Umbilical cord (tissue), 2 donors: ENCODE measurements at places on chromosomes 1 and 21. TPM values are rescaled to one million over a fixed set of nuclear protein-coding genes. Genes with fewer than 3 reads are reported as not detected.

DNA sequence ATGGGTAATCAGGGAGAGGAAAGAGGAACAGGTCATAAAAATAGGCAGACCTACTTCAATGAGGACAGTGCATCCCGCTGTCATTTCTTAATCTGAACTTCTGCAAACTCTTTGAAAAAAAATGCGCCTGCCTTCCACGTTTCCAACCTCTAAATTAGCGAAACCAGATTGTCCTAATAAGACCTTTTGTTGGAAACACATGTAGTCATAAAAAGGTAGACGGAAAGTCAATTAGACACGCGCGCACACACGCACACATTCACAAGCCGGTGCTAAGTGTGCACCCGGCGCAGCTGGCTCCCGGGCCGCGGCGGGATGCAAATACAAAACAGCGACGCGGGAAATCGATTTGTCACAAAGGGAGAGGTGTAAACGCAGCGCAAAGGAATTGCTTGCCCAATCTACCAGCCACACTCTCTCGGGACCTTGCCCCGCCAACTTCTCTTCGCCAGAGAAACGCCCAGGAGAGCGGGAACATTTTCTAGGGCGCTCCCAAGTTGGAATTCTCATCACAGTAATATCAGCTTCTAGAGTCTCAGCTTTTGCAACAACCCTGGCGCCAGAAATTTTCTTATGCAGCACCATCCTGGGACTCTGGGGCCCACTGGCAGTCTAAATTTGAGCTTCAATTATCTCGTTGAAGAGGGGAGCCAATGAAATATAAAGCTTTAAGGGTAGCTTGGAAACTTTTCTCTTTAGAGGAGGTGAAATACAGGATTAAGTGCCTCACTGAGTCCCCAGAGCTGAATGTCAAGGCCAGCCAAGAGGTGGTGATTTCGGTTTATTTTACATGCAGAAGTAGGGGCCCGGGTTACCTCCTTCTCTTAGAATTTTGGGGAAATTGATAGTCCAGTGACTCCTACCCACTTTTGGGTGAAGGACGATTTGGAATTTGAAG, 4.5 kb downstream of the PRRX1 start:
- DNase-seq, result no peak

- DNase-seq, result peak; percentile 47
Measured at GRCh38 chr1:53658489-53659230, 80.3 kb downstream of the GLIS1 start.

GRCh38 chr21:29125191-29125590, 5.3 kb upstream of the MAP3K7CL start:
- DNase-seq, result no peak

- DNase-seq, result no peak
Measured at GRCh38 chr1:167805041-167805556, 83.3 kb downstream of the MPZL1 start.

- no peak for DNase-seq
Measured at GRCh38 chr1:105362438-105362837, 1612.7 kb downstream of the AMY1C start.

GRCh38 chr1:19837866-19838265, 22.8 kb upstream of the RNF186 start:
- DNase-seq, result no peak

DNA sequence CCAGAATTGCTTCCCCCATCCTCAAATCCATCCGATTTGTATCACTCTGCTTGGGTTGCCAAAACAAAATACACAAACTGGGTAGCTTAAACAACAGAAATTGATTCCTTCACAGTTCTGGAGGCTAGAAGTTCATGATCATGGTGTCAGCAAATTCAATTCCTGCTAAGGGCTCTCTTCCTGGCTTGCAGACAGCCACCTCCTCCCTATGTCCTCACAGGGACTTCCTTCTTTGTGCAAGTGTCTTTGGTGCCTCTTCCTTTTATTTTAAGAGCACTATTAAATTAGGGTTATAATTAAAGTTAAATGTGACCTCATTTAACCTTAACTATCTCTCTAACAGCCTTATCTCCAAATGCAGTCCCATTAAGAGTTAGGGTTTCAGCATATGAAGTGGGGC, 112.8 kb downstream of the PLPP3 start:
- no peak for DNase-seq

Gene CYP4A11
- total RNA-seq, result 2.2 TPM

Gene PLA2G2C
- total RNA-seq, result 0.48 TPM

Gene MGST3
- total RNA-seq, result 145 TPM
